IMR-90 (cell line): ENCODE measurements at places on chromosomes 1 and 21.

- no peak for DNase-seq
Observed at GRCh38 chr1:165524639-165525285, 19.0 kb upstream of the LRRC52 start.

DNA sequence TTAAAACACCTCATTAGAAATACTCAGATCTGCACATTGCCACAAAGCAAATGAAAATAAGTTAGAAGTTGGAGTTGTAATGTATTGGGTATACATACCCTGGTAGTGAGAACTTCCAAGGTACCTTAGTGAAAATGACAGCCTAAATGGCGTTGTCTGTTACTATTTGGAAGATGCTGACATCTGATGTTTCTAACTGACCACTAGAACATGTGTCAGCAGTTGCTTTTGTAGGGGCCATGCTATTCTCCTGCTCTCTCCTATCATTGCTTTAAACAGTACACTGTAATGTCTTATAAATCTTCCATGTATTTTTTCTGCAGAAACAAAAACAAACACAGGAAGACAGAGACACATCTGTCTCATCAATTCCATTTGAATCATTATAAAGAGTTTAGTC, 40.1 kb downstream of the LAMC1 start:
- peak; percentile 32 for DNase-seq

DNA sequence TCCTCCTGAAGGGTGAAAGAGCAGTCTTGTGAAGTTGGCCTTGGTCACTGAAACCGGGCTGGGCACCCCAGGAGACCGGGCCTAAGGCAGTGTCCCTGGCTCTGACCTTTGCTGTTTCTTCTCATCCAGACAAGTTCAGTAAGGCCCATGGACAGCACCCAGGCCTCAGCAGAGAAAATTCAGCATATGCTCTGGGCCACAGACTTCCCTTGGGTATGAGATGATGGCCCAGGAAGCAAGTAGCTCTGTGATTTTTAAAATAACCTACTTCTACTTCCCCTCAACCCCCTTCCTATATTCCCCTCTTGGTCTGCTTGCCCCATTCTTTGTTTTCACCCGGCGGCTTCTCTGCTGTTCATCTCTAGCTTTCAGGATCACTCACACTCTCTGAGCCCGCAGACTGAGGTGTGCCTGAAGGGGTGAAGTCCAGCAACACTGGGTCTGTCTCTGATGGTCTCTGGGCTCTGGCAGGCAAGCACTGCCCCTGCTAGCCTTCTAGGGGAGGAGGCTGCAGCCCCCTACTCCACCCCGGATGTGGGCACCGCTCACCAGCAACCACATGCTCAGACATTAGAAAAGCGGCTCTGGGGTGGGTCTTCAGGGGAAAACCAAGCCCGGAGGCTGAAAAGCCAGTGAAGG, 2.9 kb upstream of the GPR25 start:
- no peak for DNase-seq

- no peak for DNase-seq
Observed at GRCh38 chr1:208944981-208945451, 638.5 kb upstream of the CAMK1G start.

DNA sequence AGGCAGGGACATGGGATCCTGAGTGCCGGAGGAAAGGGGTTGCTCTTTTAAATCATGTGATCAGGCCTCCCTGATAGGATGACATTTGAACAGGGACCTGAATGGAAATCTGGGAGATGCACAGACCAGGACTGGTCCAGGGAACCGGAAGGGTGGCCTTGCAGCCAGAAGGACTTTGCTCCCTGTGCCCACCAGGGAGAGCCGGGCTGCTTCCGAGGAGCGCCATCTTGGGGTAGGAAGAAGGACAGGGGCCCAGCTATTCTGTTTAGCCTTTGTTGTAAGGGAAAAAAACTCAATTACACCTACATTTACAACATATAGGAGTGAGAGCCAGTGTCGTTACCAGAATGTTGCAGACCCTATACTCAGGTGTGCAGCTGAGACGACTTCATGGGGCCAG, 5.5 kb downstream of the KLHDC7A start:
- no peak for DNase-seq

GRCh38 chr1:184022668-184023067, 14.9 kb downstream of the COLGALT2 start:
- peak; percentile 48 for DNase-seq
